ENCODE measurements at places on chromosomes 7 and 10.
A peak's percentile ranks its signal among the peaks of the same experiment; 100 is the strongest.

- no peak overlapping the region for H3K4me3 ChIP-seq
- no peaks in the 10 kb centered on the region for H3K36me3 ChIP-seq
- DNase-seq, result no peak
- peaks cover 25% of the 10 kb centered on the region for H3K27me3 ChIP-seq
- H3K4me1 ChIP-seq, result no peaks in the 10 kb centered on the region
Observed at GRCh38 chr10:49163741-49164140, 24.4 kb downstream of the TMEM273 start.

- H3K27me3 ChIP-seq, result no peaks in the 10 kb centered on the region
- peaks cover 30% of the 10 kb centered on the region for H3K4me1 ChIP-seq
- H3K4me3 ChIP-seq, result peak overlapping the region; percentile 84
Observed at GRCh38 chr10:70130878-70131559, 1.6 kb downstream of the AIFM2 start.

DNA sequence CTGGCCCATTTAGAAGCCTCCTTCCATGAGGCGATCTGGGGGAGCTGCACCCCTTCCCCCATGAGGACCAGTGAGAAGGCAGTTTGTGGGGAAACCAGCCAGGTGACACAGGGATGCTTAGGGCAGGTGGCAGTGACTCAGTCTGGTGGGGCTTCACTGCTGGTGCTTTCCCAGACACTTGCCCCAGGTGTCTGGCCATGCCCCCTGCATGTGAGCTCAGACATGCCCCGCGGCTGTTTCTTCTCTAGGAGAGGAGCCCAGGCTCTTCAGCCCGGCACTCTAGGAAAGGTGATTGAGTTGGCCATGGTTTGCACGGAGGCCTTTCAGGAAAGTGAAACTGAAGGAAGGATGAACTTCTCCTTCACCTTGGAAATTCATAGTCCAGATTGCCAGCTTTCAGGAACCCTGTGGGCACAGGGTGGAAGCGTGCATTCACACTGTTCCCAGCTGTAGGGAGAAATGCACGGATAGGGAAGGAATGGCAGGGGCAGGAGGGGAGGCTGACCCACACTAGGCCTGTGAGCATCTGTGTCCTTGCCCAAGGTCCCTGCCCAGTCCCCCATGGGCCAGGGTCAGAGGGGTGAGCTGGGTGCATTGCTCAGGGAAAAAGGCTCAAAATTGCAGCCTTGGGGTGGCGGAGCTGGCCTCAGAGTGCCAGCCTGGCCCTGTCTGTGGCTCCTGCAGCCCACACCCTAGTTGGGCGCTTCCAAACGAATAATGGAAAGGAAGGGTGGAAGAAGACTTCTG lies 359.1 kb downstream of the GLRX3 start:
- DNase-seq, result no peak
- H3K36me3 ChIP-seq, result no peaks in the 10 kb centered on the region

GRCh38 chr7:67105377-67105776 lies 108.7 kb downstream of the TYW1 start:
- H3K36me3 ChIP-seq, result peaks cover 9% of the 10 kb centered on the region
- H3K4me3 ChIP-seq, result no peak overlapping the region
- H3K27ac ChIP-seq, result peak overlapping the region; percentile 49
- H3K4me1 ChIP-seq, result peaks cover 20% of the 10 kb centered on the region
- no peak for DNase-seq
- no peaks in the 10 kb centered on the region for H3K27me3 ChIP-seq

GRCh38 chr10:20768843-20769242 lies 128.3 kb downstream of the NEBL start:
- H3K36me3 ChIP-seq, result no peaks in the 10 kb centered on the region
- H3K4me3 ChIP-seq, result no peak overlapping the region
- DNase-seq, result no peak
- H3K27ac ChIP-seq, result no peak overlapping the region
